ENCODE measurements at places on chromosomes 5 and 9.

- DNase-seq: no peak
These were observed 102.2 kb upstream of the GNA14 start for GRCh38 chr9:77750284-77750683.

DNA sequence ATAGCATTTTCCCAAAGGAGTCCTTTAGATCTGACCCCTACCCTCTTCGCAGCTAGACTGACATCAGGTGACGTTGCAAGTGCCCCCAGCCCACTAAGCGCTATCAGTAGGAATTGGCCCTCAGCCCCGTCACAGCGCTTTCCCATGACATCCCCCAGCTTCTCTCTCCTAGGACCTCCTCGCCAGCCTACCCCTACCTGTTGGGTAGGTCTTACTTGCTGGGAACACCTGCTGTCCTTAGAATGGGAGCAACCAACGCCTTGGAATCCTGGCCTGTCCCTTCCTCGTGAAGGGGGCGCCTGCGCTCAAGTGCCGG is 584 bp upstream of the PIP5K1B start:
- DNase-seq: no peak

DNA sequence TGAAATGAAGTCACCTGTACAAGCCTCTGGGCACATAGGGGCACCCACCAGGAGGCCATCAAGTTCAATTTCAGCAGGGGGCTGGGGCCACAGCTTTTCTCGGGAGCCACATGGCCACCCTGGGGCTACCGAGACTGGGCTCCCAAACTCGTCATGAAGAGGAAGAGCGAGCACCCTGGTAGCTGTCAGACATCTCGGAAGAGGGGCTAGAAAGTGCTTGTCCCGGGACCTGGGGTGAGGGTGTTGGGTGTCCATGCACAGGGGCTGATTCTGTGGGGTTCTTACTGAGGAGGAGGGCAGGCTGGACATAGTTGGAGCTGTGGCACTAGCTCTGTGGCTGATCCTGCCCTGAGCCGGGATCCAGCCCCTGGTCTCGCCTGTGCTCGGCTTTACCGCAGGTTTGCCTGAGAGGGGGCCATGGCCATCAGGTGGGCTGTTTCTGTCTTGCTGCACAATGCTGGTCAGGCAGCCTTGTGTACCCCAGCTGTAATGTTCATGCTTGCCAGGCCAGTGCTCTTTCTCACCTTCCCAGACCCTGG is 70.3 kb downstream of the PHF2 start:
- no peak for DNase-seq

DNA sequence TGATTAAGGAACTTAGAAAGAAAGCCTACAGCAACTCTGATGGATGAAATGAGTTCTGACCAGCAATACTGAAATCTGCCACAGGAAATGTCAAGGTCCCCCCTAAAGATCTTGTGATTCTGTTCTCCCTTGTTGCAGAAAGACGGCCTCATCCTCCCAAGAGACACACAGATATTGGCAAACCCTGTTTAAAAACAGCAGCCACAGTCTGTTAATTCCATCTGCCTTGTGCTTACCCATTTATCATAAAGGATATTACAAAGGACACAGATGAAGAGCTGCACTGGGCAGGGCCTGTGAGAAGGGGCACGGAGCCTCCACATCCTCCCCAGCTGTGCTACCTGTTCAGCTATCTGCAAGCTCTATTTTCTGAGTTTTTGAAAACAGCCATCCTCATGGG is 15.2 kb downstream of the RAPGEF1 start:
- no peak for DNase-seq

DNA sequence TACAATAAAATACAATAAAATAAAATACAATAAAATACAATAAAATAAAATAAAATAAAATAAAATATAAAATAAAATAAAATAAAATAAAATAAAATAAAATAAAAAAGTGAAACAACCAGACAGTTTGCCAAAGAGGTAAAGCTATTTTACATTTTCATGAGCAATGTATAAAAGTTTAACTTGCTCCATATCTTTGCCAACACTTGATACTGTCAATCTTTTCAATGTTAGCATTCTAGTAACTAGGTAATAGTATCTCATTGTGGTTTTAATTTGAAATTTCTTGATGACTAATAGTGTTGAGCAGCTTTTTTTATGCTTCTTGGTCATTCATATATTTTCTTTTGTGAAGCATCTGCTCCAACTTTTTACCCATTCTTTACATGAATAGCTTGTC is 17.3 kb downstream of the TTC33 start:
- no peak for DNase-seq

DNA sequence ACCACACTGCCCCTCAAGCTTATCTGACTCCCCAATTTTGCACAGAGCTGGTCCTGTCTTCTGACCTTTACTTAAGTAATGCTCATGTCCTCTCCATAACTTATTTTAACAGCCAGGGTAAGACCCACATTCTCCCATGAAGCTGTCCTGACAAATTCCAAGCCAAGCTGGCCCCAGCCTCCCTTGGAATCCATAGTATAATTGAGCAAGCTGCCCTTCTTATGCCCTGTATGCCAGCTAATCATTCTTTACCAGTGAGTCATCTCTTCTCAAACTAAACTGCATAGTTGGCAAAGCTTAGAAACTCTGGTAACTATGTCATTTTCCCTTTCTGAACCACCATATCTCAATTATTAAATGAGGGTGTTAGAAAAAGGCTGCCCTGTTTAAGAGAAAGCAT is 92.4 kb downstream of the NFIB start:
- DNase-seq: no peak

DNA sequence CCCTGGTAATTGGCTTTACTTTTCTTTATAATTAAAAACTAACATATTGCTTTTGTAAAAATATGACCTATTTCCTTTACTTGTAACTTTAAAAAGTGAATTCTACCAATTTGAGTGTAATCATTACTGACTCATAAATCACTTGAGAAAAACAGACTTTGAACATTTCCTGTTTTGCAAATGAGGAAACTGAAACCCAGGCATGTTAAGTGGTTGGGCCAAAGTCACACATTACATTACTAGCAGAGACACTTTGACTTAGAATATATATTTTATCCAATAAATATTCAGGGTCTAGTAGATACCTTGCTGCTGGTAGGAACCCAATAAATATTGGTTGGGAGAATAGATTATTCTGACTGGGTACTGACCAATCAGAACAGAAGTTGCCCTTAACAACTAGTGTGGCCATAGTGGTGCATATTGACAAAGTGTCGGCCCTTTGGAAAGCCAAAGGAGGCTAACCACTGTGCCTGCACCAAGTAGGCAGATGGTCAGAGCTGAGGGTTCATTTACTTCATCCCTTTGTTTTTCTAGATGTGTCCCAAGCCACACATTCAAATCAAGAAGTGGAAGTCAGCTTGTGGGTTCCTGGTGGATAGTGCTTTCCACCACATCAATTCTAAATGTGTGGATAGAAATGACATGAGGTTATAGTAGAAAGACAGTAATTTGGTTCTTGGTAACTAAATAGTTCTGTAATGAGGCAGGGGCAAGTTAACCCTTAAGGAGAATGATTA is 365.1 kb upstream of the RIOK2 start:
- DNase-seq: no peak

GRCh38 chr5:60687927-60688720 is 11.8 kb downstream of the DEPDC1B start:
- DNase-seq: no peak

GRCh38 chr9:88736136-88736637 is 201.2 kb downstream of the NXNL2 start:
- DNase-seq: no peak

GRCh38 chr9:75183306-75183705 is 95.0 kb downstream of the OSTF1 start:
- no peak for DNase-seq

GRCh38 chr9:36902080-36902716 is 131.9 kb downstream of the PAX5 start:
- DNase-seq: no peak

GRCh38 chr5:174448041-174448440 is 276.3 kb upstream of the MSX2 start:
- DNase-seq: no peak

DNA sequence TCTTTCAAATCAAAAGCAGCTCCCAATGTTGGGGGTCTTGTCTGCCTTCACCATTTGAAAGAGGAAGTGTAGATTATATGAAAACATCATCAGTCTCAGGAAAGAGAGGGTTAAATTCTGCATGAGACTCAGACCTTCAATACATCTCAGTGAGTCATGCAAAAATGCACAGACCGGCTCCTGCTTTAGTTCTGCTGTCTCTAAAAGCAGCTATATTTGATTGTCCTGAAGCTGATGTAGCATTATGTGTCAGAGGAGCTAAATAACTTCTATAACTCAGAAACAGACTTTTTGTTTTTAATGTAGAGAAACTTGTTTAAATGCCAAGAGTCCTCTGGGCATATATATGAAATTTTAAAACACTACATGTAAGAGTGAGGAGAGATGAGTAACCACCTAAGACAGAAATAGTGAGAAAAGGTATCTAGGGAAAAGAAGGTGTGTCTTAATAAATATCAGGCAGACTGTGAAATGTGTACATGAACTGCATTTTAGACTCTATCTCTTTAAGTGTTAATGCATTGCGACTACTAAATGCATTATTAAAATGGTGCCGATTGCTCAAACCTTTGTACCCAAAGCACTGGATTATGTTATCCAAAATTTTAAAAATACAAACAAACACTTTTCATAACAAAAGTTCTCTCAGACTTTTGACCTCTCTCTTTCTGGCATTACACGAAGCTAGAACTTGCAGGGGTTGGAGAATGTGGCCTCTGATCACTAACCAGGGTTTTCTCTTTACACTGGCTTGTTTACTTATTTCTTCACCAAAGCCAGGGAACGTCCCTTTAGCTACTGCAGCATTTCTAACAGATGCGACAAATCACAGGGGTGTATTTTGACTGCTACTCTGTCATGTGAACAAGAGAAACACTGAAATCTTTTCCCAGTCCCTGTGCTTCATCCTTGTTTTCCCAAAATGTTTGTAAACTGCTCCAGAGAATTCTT is 302.3 kb downstream of the ARL15 start:
- no peak for DNase-seq

DNA sequence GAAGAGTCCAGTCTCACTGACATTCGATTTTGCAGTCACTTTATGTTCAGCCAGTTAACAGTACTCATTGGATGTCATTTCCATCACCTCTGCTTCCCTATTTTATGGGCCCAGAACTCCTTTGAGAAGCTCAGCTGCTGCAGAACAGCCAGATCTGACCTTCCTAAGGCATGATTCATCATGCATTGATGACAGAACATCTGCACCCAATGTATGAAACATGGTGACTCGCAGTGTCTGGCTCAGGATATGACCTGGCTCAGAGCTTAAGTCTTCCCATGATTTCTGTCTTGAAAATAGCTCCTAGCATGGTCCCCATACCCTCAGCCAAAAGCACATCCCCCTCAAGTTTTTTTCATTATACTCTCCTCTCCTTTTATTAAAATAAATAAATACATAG is 92.6 kb upstream of the TRIM32 start:
- DNase-seq: no peak

- no peak for DNase-seq
These were observed 1.8 kb downstream of the CTXN3 start for GRCh38 chr5:127650649-127651048.

- no peak for DNase-seq
These were observed 287.2 kb downstream of the CD180 start for GRCh38 chr5:66909364-66909763.

GRCh38 chr5:3355126-3355525 is 240.5 kb upstream of the IRX1 start:
- no peak for DNase-seq

Data from stimulated activated CD4-positive, alpha-beta T cell treated with anti-CD3 and anti-CD28 coated beads, TNF-alpha, amount 100 ng/mL, for 48 hours (primary cell).